Activated CD4-positive, alpha-beta T cell treated with anti-CD3 and anti-CD28 coated beads for 48 hours (primary cell): ENCODE measurements at places on chromosomes 6 and 20.

DNA sequence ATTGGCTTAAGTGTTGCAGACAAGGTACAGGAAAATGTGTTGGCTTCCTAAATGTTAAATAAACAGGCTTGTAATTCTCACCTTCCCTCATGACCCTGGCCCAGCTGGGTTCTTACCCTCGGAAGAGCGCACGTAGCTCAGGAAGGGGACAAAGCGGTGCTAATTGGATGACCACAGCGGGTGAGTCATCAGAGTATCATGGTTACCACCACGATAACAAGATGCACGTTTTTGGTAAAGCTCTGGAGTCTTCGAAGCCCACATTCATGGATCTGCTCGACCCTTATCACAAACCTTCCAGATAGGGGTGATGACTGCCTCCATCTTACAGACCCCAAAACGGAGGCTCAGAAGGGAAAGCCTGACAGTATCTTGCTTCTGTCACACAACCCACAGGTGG, 32.8 kb downstream of the APCDD1L start:
- DNase-seq: no peak

DNA sequence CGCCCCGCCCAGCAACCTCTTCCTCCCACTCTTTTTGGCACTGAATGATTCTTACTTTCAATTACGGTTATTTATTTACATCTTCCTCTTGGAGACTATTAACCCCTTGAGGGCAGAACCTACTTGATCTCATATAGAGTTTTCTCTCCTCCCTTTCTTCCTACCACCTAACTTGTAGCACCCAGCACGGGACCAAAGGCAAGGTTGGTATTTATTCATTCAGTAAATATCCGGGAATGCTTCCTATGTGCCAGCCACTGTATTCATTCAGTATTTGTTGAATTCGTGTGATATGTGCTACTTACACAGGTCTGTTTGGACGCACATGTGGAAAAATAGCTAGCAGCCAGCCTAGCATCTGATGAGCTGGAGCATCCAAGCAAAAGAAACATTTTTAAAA, 1.3 kb upstream of the CNKSR3 start:
- no peak for DNase-seq

GRCh38 chr6:147467428-147467827, 41.1 kb upstream of the SAMD5 start:
- no peak for DNase-seq

GRCh38 chr6:145069966-145070365, 665.4 kb downstream of the EPM2A start:
- DNase-seq: no peak

DNA sequence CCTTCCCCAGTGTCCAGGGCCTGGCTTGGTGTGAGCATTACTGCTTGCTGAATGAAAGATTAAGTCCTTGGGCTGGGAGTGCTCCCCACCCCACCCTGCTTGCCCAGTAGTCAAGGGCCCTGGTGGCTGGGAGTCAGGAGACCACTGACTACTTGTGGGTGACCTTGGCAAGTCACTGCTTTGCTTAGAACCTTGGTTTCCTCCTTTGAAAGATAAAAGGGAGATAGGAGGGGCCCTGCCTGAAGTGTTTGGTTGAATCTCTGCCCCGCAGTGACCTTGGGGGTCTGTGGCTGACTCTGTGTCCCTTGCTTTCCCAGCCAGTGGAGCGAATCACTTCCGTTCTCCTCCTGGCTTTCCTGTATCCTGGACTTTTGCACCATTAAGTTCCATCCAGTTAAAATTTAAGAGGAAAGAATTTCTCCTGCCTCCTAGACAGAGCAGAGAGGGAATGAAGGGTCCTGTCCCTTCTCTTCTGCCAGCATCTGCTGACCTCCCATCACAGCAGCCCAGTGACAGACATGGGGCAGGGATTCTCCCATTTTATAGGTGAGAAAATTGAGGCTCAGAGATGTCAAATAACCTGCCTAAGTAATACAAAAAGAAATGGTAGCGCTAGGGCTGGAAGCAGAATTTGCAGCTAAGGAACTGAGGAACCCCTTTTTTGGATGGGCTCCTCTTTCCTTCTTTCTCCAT, 3.5 kb upstream of the EPB41L1 start:
- DNase-seq: no peak

- DNase-seq: no peak
These were observed 82.1 kb upstream of the SRSF6 start for GRCh38 chr20:43375591-43375990.

GRCh38 chr6:25326126-25326525, 47.0 kb downstream of the CARMIL1 start:
- DNase-seq: no peak
